COR-L47 (cell line): ENCODE measurements at places on chromosomes 6 and 20.

DNA sequence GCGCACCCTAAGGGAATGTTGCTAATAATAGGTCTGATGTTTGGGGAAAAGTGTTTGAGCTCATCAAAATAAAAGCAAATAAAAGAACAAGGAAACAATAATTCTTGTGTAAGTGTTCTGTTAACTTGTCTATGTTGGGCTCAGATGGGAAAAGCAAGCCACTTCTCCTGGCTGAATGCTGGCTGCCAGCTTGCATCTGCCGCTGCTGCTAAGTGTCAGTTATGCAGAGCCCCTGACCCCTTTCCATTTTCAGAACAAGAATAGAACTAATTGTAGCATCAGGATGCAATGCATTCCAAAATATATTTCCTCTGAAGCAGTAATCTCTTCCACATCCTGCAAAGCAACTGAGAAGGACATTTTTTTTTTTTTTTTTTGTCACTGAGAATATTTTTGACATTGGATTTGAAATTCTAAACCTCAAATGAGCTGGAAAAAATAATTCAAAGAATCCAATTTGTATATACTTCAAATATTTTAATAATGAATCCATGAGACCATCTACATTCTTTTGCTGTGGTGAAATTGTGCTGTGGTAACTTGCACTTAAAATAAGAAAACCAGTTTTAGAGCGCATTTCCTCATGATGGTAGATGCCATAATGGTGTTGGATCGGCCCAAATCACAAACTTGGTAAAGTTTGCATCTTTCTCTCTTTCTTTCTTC lies 43.9 kb upstream of the DEK start:
- DNase-seq = no peak

DNA sequence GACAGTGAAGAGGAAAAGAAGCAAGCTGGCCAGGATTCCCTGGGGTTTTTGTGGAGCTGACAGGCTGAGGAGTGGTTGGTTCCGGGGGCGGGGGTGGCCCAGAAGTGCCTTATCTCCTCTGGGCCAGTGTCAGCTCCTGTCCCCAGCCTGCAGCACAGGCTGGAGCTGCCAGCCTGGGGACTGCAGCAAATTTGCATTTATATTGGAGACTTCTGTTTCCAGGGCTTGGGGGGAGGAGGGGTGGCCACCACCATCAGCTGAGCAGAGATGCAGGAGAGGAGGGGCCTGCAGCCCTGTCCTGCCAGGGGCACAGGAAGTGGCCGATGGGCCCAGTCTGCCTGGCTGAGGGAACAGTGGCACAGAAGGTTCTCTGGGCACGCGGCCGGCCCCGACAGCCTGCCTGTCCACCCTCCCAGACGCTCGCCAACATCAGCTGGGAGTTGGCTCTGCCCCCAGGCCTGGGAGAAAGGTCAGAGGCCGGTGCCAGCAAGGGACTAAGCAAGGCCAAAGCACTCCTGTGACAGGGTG lies 24.3 kb upstream of the SCRT2 start:
- DNase-seq = no peak

DNA sequence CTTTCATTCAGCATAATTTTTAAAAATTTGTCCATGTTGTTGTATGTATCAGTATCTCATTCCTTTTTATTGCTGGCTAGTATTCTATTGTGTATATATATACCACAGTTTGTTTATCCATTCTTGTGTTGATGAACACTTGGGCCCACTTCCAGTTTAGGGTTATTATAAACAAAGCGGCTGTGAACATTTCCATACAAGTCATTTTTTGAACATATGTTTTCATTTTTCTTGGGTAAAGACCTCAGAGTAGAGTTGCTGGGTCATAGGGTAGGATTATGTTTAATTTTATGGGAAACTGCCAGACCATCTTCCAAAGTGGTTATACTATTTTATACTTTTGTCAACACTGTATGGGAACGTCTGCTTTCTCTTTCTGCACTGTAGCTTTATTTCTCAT lies 55.3 kb downstream of the RBM24 start:
- DNase-seq = no peak

GRCh38 chr6:144683216-144684070 lies 398.3 kb downstream of the UTRN start:
- DNase-seq = no peak

DNA sequence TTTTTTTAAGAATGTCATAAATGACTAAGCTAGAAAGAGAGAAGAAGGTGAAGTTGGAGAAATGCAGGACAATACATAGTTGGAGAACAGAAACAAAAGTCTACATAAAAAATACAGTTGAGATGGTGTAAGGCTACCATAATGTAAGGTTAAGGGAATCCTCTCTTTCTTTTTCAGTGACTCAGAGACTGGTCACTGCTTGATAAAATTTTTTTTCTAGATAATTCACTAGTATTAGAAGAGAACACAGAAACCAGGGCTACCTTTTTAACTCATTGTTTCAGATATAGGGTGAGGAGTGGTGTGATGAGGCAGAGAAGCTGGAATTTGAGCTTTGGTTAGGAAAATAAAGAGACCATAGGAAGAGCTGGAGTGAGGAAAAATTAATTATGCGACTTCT lies 18.2 kb upstream of the EDN1 start:
- no peak for DNase-seq

DNA sequence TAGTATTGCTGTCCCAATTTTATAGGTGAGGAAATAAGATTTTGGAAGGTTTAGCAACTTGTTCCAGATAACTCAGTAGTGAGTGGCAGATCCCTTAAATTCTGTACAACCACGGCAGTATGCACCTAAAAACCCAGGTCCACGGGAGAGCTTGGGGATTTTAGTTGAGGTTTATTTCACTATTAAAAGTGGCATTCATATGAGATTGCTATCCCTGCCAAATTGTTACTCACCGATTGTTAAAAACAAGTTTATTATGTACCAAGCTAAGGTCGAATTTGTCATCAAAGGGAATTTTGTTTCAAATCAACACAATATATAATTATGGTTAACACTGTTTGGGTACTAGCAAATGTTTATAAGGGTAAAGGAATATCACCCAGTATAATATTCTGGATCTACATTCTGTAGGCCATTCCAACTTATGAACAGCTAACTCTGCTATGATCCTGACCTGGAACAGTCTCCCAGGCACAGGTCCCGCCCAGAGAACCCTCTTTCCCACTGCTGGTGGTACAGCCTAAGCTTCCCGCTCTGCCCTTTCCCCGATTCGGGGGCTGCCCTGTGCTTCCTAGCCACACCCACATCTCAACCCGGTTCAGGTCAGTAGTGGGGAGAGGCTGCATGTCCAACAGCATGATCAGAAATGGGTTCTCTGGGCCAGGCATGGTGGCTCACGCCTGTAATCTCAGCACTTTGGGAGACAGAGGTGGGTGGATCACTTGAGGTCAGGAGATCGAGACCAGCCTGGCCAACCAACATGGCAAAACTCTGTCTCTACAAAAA lies 24.9 kb downstream of the GPLD1 start:
- no peak for DNase-seq

- DNase-seq = no peak
These were observed 183.5 kb upstream of the OLIG3 start for GRCh38 chr6:137677709-137678108.

GRCh38 chr20:62617711-62618483 lies 24.4 kb upstream of the SLCO4A1 start:
- DNase-seq = no peak

DNA sequence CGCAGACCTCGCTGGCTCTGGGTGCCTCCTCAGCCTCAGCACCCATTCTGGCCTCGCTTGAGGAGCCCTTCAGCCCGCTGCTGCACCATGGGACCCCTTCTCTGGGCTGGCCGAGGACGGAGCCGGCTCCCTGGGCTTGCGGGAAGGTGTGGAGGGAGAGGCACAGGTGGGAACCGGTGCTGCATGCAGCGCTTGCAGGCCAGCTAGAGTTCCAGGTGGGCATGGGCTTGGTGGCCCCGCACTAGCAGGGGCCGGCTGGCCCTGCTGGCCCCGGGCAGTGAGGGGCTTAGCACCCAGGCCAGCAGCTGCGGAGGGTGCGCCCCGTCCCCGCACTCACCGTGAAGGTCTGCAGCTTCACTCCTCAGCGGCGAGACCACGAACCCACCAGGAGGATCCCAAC lies 30.4 kb downstream of the DEFB114 start:
- DNase-seq = no peak

DNA sequence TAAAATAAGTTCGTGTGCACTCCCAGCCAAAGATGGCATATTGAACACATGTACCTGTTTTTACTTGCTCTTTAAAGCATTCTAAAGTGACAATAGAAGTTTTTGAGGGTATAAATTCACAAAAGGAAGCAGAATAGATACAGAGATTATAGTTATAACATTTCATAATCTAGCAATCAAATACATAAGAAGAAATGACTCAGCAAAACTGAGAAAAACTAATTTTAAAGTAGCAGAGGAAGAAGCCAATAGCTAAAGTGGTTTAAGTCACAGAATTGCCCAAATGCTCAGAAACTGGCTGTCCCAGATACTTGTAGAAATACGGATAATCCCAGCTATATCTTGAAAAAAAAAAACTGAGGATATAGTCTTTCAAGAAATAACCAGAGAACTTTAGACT lies 49.2 kb upstream of the TBC1D32 start:
- no peak for DNase-seq

DNA sequence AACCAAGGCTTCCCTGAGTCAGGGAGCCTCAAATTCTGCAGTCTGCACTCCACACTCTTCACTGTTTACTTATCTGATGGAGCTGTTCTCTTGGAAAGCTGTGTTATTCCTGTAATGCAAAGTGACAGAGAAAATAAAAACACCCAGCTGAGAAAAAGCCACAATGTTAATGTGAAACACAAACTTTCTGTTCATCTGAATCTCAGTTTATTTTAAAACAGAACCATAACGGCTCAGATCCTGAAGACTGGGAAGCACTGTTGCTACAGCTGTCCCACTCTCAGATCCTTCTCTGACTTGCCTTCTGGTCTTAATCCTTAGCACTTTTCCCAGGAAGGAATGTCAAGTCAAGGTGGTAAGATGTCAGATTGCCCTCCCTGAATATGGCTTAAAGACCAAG lies 736.6 kb downstream of the DHX35 start:
- DNase-seq = no peak

DNA sequence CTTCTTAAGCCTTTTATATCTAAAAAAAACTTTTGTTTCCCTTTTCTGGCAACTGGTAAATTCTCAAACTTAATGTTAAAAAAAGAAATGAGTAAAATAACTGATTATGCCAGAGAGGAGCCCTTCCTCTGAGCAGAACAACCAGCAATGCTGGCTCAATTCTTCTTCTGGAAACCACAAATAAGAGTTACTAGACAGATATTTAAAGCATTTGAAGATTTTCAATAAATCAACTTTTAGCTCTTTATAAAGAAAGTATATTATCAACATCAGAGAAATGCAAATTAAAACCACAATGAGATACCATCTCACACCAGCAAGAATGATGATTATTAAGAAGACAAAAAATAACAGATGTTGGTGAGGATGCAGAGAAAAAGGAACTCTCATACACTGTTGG lies 61.1 kb upstream of the TCF21 start:
- no peak for DNase-seq

DNA sequence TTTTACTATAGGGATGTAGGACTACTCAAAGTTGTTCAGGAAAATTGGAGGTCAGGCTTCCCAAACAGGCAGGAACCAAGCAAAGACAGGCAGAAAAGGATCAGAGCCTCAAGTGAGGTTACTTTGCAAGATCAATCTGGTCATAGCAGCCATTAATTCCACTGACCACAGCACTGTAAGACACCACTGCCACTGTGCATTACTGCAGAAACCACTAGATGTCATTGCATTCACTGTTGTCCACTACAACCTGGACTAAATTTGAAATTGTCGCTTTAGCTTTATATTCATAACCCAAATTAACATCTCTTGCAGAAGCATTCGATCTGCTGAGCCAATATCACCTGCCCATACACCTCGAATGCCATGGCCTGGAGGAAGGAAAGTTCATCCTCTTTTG lies 126.9 kb upstream of the UFL1 start:
- peak; percentile 49 for DNase-seq

DNA sequence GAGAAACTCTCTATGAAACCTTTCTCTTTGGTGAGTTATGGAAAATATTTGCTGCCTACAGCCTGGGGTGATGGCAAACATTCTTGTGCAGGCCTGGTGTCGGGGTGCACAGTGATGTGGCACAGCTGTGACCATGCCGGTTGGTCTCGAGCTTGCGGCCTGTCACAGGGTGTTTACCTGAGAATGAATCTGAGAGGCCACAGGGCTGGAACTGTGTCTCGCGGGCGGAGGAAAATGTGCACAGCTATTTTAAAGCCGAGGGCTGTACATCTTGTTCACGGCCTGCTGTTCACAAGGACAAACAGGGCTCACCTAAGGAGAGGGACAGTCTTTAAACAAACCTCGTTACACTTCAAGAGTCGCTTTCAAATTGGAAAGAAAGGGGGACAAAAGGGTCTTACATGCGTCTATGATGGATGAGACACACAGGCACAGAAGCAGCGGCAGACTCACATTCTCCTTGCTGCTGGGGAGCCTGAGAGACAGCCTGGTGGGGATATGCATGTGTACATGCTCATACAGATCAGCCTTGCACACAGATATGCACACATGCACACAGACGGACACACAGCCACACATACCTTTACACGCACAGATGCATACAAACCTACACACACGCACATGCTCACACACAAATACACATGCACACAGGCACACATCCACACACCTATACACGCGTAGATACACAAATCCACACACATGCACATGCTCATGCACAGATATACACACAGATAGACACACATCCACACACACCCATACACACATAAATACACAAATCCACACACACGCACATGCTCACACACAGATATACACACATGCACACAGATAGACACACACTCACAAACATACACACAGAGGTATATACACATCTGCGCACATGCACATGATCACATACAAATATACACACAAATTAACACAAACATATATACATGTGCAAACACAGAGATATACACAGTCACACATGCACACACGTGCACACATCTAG lies 69.6 kb upstream of the FOXA2 start:
- DNase-seq = no peak

DNA sequence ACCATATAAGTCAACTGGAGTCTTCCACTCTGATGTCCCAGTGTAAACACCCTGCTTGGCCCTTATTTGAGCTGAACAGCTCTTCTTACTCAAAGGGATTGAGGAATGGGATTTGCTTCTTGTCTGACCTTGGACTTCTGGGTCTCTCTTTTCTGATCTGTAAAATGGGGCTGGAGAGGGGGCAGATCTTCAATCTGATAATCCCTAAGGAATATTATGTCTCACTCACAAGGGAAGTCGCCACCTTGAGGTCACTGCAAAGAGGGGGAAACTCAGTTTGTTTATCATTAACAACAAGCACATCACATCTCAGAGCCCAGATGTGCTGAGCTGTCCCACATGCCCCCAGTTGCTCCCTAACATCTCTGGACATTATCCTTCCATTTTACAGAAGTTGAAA lies 15.1 kb downstream of the KCNS1 start:
- no peak for DNase-seq
